ENCODE measurements at places on chromosomes 7 and 10. TPM values are rescaled to one million over a fixed set of nuclear protein-coding genes. Genes with fewer than 3 reads are reported as not detected.

GRCh38 chr7:82481499-82482097 is 38.0 kb upstream of the CACNA2D1 start:
- DNase-seq: no peak

The DRGX gene
- not detected for total RNA-seq

GRCh38 chr7:70257921-70258320 is 659.6 kb downstream of the AUTS2 start:
- DNase-seq: no peak

The CRTAC1 gene
- total RNA-seq: not detected

DNA sequence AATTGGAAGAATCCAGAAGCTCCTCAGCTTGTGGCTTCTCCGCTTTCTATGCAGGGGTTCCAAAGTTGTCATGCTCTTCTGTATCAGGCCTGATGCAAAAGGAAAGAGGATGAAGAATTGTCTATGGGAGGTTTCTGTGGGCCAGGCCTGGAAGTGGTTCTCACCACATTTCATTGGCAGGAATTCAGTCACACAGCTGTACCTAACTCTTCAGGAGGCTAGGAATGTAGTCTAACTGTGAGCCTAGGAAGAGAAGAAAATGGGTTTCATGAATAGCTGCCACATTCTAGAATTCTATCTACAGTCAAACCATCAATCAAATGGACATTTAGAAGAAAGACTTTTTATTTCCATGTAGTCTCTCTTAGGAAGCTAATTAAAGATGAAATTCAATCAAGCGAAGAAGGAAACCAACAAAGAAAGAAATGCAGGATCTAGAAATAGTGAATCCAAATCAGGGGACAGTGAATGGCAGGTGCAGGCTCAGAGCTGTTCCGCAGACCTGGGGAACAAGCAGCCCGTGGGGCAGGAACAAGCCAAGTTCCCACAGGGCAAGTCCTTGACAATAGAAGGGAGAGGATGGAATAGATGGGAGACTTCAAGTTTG is 25.4 kb upstream of the USP6NL start:
- no peak for DNase-seq

- DNase-seq: no peak
Measured at GRCh38 chr10:11135709-11136108, 118.0 kb downstream of the CELF2 start.

- DNase-seq: no peak
Measured at GRCh38 chr10:10361301-10361885, 656.3 kb upstream of the CELF2 start.

DNA sequence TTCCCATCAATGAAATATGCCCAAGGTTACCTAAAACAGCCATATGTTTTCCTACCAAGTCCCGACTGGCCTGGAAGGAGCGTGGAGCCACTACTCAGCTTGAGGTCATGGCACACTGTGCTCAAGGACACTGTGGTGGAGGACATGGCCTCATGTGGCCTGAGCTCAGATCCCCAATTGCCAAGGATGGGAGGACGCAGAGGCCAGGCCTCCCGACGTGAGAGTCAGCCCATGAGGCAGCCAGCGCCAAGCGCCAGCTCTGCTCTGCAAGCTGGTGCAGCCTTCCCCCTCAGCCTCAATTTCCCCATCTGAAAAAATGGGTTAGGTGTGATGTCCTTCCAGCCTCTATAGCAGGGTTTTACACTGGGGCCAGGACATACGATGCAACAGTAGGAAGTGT is 302.6 kb downstream of the CALN1 start:
- no peak for DNase-seq

The POM121C gene
- 82.3 TPM for total RNA-seq

The LBX1 gene
- total RNA-seq: not detected

The MSMB gene
- not detected for total RNA-seq

The CALHM1 gene
- total RNA-seq: not detected

- no peak for DNase-seq
Measured at GRCh38 chr10:35545878-35546590, 59.1 kb upstream of the GJD4 start.

The COBL gene
- total RNA-seq: not detected

Data from CD4-positive, alpha-beta memory T cell (primary cell).